ENCODE measurements at places on chromosomes 6 and 20.

DNA sequence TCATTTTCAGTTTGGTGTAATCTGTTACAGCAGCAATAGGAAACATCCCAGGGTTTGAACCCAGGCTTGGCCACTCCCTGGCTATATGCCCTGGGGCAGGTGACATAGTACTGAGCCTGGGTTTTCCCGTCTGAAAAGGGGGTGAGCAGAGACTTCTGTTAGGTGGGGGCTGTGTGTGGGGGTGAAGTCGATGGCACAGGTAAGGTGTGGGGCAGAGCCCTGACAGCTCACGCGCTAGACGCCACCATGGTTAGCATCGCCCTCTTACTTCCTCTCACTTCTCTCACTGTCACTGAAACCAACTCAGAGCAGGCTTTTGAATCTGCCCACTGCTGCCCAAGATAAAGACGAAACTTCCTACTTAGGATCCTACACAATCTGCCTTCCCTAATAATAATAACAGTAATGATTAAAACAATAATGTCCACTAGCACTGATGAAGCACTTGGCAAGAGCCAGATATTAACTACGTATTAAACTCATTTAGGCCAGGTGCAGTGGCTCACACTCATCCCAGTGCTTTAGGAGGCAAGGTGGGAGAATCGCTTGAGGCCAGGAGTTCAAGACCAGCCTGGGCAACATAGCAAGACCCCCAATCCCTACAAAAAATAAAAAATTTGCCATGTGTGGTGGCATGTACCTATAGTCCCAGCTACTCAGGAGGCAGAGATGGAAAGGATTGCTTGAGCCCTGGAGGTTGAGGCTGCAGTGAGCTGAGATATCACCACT lies 117.9 kb upstream of the PTPN1 start:
- DNase-seq: no peak

DNA sequence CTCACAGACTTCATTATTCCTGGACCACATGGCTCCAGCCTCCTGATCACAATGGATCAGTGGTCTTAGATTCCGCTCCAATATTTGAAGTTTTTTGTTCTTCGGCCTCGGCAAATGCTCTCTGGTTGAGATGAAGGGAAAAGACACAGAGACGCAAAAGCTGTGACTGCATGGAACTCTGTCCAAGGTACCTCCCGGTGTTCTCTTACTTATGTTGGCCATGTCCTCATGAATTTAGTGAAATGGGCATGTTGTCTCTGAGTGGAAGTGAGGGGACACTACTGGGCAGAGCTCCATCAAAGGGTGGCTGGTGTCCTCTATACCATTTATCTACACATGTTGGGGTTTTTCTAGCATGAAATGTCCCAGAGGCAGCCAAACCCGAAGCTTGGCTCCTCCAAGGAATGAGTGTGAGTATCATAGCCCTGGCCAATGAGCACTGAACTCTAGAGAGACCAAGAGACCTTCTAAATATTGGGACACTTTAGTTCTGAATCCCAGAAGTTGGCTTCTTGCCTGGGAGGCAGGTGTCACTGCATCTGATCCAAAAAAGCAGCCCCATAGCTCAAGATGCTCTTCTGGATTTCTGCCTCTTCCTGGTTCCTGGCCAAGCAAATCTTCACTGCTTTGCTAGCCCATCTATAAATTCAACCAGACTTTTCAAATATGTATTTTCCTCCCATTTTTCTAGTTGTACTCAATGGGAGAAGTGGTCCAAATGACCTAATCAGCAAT lies 34.1 kb downstream of the HLA-G start:
- DNase-seq: no peak

- DNase-seq: no peak
Measured at GRCh38 chr20:10281911-10282310, 63.3 kb downstream of the SNAP25 start.

- no peak for DNase-seq
Measured at GRCh38 chr6:33827546-33828451, 24.0 kb upstream of the MLN start.

DNA sequence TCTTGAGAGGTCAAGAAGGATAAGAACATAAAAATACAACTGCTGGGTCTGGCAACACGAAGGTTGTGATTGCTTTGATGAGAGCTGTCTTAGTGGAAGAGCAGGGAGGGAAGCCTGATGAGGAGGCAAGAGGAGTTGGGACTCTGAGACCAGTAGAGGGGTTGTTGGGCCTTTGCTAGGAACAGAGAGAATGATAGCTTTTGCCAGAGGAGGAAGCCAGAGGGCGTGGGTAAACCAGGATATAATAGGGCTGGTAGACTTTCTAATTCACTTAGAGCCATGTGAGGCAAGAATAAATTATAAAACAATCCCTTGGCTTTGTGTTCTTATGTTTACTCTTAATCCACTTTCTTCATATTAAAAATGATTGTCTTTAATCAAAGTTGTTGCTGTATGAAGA lies 78.6 kb downstream of the RCAN2 start:
- no peak for DNase-seq

GRCh38 chr20:21272279-21272678 lies 30.9 kb upstream of the XRN2 start:
- DNase-seq: no peak

DNA sequence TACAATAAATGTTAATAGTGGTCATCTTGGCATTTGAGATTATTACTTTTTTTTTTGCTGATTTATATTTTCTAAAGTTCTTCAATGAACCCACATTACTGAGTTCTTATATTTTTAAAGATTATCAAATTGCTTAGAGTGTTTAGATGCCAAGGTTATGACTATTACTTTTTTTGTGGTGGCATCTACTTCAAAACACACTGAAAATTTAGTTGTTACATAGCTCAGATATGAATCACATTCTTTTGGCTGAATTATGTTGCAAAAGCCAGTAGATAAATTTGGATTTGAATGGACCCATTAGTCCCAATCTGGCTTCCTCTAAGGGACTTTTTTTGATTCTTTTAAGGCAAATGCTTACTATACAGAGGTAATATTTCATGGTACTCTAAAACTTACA lies 8.9 kb downstream of the UTRN start:
- no peak for DNase-seq

DNA sequence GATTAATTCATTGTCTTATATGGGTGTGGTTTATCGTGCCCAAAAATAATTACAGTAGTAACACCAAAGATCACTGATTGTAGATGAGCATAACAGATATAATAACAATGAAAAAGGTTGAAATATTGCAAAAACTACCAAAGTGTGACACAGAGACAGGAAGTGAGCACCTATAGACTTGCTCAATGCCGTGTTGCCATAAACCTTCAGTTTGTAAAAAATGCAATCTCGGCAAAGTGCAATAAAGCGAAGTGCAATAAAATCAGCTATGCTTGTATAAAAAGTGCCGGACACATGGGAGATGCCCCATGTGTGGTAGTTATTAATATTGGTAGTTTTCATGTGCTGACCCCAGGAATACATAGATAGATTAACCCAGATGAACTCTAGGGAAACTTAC lies 192.6 kb downstream of the NRN1 start:
- no peak for DNase-seq

- DNase-seq: no peak
Measured at GRCh38 chr6:111796310-111796918, 76.8 kb downstream of the FYN start.

DNA sequence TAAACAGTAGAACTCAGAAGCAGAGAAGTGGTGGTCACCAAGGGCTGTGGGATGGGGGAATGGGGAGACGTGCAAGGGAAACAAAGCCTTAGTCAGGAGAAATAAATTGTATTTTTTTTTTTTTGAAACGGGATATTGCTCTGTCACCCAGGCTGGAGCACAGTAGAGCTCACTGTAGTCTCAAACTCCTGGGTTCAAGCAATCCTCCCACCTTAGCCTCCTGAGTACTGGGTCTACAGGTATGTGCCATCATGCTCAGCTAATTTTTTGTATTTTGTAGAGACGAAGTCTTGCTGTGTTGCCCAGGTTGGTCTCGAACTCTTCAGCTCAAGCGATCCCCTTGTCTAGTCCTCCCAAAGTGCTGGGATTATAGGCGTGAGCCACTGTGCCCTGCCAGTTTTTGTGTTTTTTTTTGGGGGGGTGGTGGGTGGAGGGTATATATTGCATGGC lies 3.4 kb downstream of the HSPA1B start:
- no peak for DNase-seq

GRCh38 chr6:65531533-65531932 lies 175.5 kb downstream of the EYS start:
- DNase-seq: no peak

GRCh38 chr20:62921119-62921687 lies 5.1 kb downstream of the DIDO1 start:
- peak; percentile 16 for DNase-seq

- DNase-seq: no peak
Measured at GRCh38 chr6:46584586-46584985, 68.0 kb downstream of the CYP39A1 start.

DNA sequence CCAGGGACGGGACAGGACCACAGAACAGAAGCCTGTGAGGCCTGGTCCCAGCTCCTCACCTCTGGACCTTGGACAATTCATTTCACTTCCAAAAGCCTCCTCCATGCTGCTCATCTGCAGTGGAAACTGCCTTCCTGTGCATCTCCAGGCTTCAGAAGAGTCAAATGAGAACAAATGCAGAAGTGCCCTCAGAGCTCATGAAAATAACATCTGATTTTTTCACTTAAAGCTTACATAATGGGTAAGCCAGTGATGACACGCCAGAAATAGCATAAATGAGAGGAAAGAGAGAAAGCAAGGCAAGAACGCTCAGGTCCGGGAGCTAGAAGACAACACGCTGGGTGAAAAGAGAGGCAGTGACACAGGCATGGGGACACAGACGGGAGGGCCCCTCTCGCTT lies 7.9 kb downstream of the CNKSR3 start:
- DNase-seq: no peak

- no peak for DNase-seq
Measured at GRCh38 chr20:45254383-45255262, at the start of gene SLPI. SLPI (minus strand) TSS chr20:45254564; CDS start chr20:45254543, 21 bp downstream.

DNA sequence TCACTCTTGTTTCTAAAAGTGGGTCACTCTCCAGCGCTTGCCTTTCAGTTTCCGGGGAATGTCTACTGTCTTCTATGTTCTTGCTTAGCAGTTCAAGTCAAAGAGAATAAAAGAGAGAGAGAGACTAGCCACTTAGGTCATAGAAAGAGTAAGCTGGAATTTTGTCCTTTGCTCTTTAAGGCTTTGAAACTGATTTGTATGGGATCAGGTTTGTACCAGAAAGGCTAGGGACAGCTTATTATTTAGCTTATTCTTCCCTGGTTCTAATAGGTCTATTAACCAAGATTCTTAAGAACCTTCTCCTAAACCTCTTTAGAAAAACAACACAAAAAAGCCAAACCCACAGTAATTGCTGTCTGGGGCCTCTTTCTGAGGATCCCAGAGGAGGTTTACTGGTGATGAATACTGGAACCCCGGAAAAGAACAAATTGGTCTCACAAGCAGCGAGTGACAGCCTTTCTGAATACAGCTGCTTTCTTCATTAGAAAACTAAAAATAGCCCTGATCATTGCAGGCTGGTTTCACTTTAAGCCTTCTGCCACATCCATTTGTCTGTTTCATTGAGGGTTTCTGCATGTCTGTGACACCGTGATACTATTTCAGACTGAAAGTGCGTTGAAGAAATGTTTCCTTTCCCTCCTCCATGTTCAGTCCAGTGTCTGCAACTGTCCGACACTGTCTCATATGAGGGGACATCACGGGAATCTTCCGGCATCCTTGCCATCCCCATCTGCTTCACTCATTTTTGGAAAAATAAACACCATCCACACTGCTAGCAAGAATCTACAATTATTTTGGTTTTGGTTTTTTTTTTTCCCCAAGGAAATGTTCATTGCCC lies 75.1 kb upstream of the ATXN1 start:
- DNase-seq: no peak

GRCh38 chr6:26382121-26382520 lies 787 bp upstream of the BTN2A2 start:
- DNase-seq: no peak

- DNase-seq: no peak
Measured at GRCh38 chr6:53961679-53962370, 149.4 kb upstream of the MLIP start.

- no peak for DNase-seq
Measured at GRCh38 chr20:12014736-12015135, 97.0 kb downstream of the BTBD3 start.

DNA sequence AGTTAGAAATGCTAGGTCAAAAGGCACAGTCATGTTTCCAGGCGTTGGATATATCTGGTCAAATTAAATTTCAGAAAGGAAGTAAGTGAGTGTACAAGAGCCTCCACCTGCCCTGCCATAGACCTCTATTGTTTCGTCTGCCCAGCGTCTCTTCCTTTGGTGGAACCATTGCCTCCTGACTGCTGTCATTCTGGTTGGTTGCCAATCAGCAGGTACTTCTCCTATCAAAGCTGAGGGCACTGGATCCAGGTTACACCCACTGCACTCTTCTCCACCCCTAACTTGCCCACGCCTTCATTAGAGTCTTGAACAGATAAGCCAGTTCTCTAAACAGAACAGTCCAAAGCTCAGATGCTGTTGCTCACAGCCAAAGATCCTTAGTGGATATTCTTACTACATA lies 2.6 kb upstream of the WFDC5 start:
- peak; percentile 5 for DNase-seq

GRCh38 chr20:39532205-39532604 lies 570.1 kb downstream of the DHX35 start:
- no peak for DNase-seq

GRCh38 chr6:81792826-81793225 lies 40.3 kb upstream of the TENT5A start:
- DNase-seq: no peak

DNA sequence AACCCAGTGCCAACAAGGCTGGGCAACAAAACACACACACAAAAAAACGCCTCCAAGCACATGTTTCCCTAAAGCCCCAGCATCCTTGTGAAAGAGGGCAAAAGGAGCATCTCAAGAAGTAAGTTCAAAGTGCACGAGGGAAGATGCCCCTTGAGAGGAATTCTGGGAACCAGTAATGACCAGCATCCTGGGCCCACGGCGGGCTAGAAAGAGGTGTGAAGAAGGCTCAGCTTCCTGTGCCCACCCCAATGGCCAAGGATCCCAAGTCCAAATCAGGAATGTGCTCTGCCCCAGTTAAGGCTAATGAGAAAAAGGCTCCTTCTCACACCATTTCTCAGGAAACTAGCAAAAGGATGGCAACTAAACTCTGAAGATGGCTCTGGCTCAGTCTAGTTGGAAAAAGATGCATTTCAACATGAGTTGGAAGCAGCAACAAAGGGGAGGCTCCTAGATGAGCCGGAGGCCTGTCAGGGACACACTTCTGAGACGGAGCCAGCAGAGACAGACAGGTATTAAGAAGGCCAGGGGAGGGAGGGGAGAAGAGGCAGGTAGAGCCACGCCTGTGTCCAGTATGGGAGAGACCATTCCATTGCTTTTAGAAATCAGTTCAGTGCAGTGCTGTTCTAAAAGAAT lies 3.2 kb downstream of the RIMS4 start:
- no peak for DNase-seq

Measured in NCI-H774 (cell line).